Dermis lymphatic vessel endothelial cell (primary cell): ENCODE measurements at places on chromosomes 13 and 19. TPM values are rescaled to one million over a fixed set of nuclear protein-coding genes. Genes with fewer than 3 reads are reported as not detected.

RASAL3 gene
- 11.8 and 18.0 TPM in 2 replicates for total RNA-seq

SLC5A5 gene
- not detected in 2 replicates for total RNA-seq

TSEN34 gene
- 40.1 and 41.5 TPM in 2 replicates for total RNA-seq

SPIB gene
- total RNA-seq = not detected in 2 replicates

CGB8 gene
- total RNA-seq = not detected in 2 replicates

PIP5K1C gene
- 36.4 and 36.6 TPM in 2 replicates for total RNA-seq

ACP5 gene
- total RNA-seq = under 0.01 and 0.34 TPM in 2 replicates

SLC17A7 gene
- total RNA-seq = 0.22 and 0.26 TPM in 2 replicates

GIPC3 gene
- 1.1 and 1.2 TPM in 2 replicates for total RNA-seq

BRME1 gene
- 0.09 and 0.22 TPM in 2 replicates for total RNA-seq

CEACAM3 gene
- total RNA-seq = not detected in 2 replicates

C19orf85 gene
- total RNA-seq = not detected in 2 replicates

MATK gene
- 0.34 and 2.3 TPM in 2 replicates for total RNA-seq

SIGLEC5 gene
- not detected in 2 replicates for total RNA-seq

ZNF549 gene
- total RNA-seq = 4.1 and 5.5 TPM in 2 replicates

SLAIN1 gene
- 4.5 and 6.7 TPM in 2 replicates for total RNA-seq

KLC3 gene
- total RNA-seq = 0.43 TPM in 2 replicates

TMPRSS9 gene
- under 0.01 TPM in 2 replicates for total RNA-seq

SKA3 gene
- 3.0 and 4.2 TPM in 2 replicates for total RNA-seq

CEACAM16 gene
- not detected in 2 replicates for total RNA-seq

NOP53 gene
- total RNA-seq = 82.9 and 109 TPM in 2 replicates

POU4F1 gene
- 0.11 and 0.26 TPM in 2 replicates for total RNA-seq

CACNG6 gene
- 0.54 and 0.69 TPM in 2 replicates for total RNA-seq

NLRP7 gene
- not detected in 2 replicates for total RNA-seq

GGN gene
- 0.11 TPM in 1 of 2 replicates, not detected in the other for total RNA-seq

NCR1 gene
- total RNA-seq = not detected in 2 replicates

GNG7 gene
- total RNA-seq = 1.4 TPM in 2 replicates

PALM3 gene
- not detected in 2 replicates for total RNA-seq
